ENCODE measurements at places on chromosomes 3 and 15. TPM values are rescaled to one million over a fixed set of nuclear protein-coding genes. Genes with fewer than 3 reads are reported as not detected.

SPATA12 gene
- total RNA-seq, result not detected

FRMD5 gene
- 3.3 TPM for total RNA-seq

CA12 gene
- total RNA-seq, result 114 TPM

LIPC gene
- 2.7 TPM for total RNA-seq

STRIT1 gene
- not detected for total RNA-seq

DNA sequence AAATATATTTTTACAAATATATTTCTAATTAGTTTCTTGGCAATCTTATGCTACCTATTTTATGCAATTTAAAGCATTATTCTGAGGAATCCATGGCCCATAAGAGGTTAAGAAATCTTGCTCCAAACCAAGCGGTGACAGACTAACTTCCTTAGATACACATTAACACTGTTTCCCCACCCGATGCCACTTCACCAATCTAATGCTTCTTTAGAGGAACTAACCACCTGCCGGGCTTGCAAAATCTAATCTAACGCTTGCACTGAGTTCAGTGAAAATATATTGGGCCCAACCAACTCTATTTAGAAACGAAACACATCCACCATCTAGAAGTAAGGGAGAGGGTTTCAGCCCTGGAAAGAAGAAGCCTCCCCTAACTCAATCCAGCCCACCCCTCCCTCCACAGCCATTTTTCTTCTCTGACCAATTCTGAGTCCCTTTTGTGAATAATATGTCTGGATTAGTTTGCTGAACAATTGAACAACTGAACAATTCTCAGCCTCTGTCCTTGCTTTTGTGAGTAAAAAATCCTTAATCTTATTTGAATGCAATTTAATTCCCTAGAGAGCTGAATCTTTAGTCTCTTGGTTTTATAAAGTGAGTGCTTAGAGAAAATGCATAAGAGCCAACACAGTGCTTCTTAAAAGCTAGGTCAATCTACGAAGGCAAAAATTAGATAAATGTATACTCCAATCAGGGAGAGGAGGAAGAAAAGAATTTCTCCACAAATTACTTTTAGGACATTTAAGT, 150.4 kb upstream of the ADAMTS9 start:
- H3K4me3 ChIP-seq, result no peak overlapping the region
- no peaks in the 10 kb centered on the region for H3K27me3 ChIP-seq
- no peaks in the 10 kb centered on the region for H3K36me3 ChIP-seq

DNA sequence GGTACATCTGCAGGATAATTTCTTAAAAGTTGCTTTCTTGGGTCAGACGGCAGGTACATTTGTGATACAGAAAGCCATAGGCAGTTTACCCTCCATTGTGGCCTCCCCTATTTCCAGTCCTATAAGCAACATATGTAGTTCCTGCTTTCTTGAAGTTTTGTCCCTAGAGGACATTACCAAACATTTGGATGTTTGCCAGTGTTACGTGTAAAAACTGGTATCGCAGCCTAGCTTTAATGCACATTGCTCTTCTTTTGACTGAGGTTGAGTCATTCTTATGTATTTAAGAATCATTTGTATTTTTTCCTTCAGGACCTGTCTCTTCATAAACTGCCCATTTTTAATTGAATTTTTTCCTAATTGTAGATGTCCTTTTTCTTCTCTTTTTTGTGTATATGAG, 114.3 kb downstream of the DIPK2A start:
- H3K4me1 ChIP-seq, result no peaks in the 10 kb centered on the region
- H3K36me3 ChIP-seq, result no peaks in the 10 kb centered on the region
- H3K27ac ChIP-seq, result no peak overlapping the region

- no peak for DNase-seq
- no peak overlapping the region for H3K27ac ChIP-seq
- H3K36me3 ChIP-seq, result peaks cover 8% of the 10 kb centered on the region
- H3K4me3 ChIP-seq, result no peak overlapping the region
- H3K27me3 ChIP-seq, result no peaks in the 10 kb centered on the region
Observed at GRCh38 chr15:52348056-52348745, 52.6 kb upstream of the MYO5C start.

GRCh38 chr3:178966299-178967176, 105.1 kb downstream of the ZMAT3 start:
- peak overlapping the region; percentile 51 for H3K4me3 ChIP-seq
- DNase-seq, result no peak
- no peaks in the 10 kb centered on the region for H3K27me3 ChIP-seq
- no peaks in the 10 kb centered on the region for H3K36me3 ChIP-seq
- no peak overlapping the region for H3K27ac ChIP-seq

DNA sequence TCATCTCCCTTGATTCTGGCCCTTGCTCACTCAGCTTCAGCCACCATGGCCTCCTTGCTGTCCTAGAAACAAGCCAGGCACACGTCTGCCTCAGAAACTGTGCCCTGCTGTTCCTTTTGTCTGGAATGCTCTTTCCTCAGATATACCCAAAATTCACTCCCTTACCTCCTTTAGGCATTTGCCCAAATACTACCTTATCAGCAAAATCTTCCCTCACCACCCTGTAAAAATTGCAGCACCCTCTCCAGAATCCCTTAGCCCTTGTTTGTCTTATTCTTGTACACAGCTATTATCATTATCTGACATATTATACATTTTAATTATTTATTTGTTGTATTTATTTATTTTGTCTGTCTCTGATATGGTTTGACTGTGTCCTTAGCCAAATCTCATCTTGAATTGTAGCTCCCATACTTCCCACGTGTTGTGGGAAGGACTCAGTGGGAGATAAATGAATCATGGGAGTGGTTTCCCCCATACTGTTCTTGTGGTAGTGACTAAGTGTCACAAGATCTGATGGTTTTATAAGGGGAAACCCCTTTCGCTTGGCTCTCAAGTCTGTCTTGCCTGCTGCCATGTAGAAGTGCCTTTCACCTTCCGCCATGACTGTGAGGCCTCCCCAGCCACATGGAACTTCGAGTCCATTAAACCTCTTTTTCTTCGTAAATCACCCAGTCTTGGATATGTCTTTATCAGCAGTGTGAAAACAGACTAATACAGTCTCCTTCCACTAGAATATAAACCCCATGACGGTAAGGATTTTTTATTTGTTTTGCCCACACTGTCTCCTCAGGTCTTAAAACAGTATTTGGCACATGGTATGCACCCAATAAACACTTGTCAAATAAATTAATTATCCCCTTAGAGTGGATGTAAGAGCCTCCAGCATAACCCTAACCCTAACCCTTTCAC, 60.0 kb upstream of the STT3B start:
- no peak overlapping the region for H3K4me3 ChIP-seq
- H3K27me3 ChIP-seq, result peaks cover 38% of the 10 kb centered on the region
- H3K27ac ChIP-seq, result no peak overlapping the region
- H3K36me3 ChIP-seq, result no peaks in the 10 kb centered on the region
- H3K4me1 ChIP-seq, result peaks cover 4% of the 10 kb centered on the region

GRCh38 chr3:194058189-194058571, 77.8 kb upstream of the HES1 start:
- no peaks in the 10 kb centered on the region for H3K27me3 ChIP-seq
- no peak overlapping the region for H3K27ac ChIP-seq
- H3K36me3 ChIP-seq, result no peaks in the 10 kb centered on the region
- DNase-seq, result peak; percentile 81

DNA sequence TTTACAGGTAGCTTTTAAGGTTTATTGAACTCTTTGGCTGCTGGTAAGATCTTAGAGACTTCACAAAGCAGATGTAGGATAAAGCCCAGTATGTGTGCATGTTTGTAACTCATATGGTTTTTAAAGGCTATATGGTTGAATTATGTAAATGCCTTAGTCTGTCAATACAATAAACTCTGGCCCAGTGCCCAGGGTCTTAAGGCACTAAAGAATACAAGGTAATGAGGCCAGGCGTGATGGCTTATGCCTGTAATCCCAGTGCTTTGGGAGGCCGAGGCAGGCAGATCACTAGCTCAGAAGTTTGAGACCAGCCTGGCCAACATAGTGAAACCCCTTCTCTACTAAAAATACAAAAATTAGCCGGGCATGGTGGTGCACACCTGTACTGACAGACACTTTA, 170.3 kb upstream of the CGNL1 start:
- H3K27ac ChIP-seq, result no peak overlapping the region
- H3K27me3 ChIP-seq, result no peaks in the 10 kb centered on the region
- no peak overlapping the region for H3K4me3 ChIP-seq
- no peaks in the 10 kb centered on the region for H3K36me3 ChIP-seq

GRCh38 chr15:79478108-79478507, 46.0 kb downstream of the MINAR1 start:
- no peak overlapping the region for H3K27ac ChIP-seq
- H3K4me3 ChIP-seq, result no peak overlapping the region
- DNase-seq, result no peak
- H3K36me3 ChIP-seq, result no peaks in the 10 kb centered on the region
- no peaks in the 10 kb centered on the region for H3K27me3 ChIP-seq

GRCh38 chr3:50242851-50243542, 7.0 kb downstream of the GNAI2 start:
- no peaks in the 10 kb centered on the region for H3K27me3 ChIP-seq
- peak; percentile 94 for DNase-seq
- peak overlapping the region; percentile 7 for H3K4me3 ChIP-seq
- H3K4me1 ChIP-seq, result peaks cover 69% of the 10 kb centered on the region

DNA sequence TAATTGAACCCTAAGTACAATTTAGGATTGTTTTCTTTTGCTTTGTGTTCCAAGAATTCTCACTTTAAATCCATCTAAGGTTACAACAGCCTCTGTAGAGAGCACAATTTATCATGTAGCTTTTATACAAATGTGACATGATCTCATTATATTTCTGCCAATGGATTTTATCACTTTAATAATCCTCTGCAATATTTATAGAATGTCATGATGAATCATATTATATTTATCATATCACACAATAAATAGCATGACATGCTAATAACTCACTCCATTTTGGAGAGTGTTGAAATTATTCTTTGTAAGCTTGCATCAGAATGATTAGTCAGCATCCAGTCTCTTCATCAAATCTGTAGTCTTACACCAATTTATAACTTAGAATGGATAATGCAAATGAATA, 280.6 kb upstream of the ZNF717 start:
- H3K36me3 ChIP-seq, result no peaks in the 10 kb centered on the region
- H3K4me1 ChIP-seq, result peaks cover 5% of the 10 kb centered on the region
- no peaks in the 10 kb centered on the region for H3K27me3 ChIP-seq
- no peak overlapping the region for H3K4me3 ChIP-seq
- H3K27ac ChIP-seq, result no peak overlapping the region
- no peak for DNase-seq

- no peak overlapping the region for H3K27ac ChIP-seq
- no peaks in the 10 kb centered on the region for H3K36me3 ChIP-seq
- peaks cover 26% of the 10 kb centered on the region for H3K27me3 ChIP-seq
- no peak overlapping the region for H3K4me3 ChIP-seq
Observed at GRCh38 chr15:66240240-66240794, 13.2 kb downstream of the MEGF11 start.

DNA sequence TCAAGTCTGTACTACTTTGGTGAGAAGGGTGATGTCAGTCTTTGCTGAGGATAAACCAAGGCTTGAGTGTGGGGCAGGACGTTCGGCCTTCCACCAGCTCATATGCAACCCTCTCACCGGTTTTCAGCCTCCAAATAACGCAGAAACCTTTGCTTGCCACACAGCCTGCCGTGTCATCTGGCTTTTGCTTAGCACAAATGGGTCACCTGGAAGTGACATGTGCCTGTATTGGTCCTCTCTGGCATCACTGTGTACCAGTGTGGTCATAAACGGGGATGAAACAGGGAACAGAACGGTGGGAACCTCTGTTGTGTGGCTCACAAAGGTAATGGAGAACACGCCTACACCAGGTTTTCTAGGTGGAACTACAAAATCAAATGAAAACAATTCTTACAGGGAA, 7.1 kb downstream of the POMGNT2 start:
- H3K36me3 ChIP-seq, result no peaks in the 10 kb centered on the region
- no peak for DNase-seq
- H3K4me3 ChIP-seq, result no peak overlapping the region
- no peaks in the 10 kb centered on the region for H3K4me1 ChIP-seq
- H3K27ac ChIP-seq, result no peak overlapping the region
- no peaks in the 10 kb centered on the region for H3K27me3 ChIP-seq

DNA sequence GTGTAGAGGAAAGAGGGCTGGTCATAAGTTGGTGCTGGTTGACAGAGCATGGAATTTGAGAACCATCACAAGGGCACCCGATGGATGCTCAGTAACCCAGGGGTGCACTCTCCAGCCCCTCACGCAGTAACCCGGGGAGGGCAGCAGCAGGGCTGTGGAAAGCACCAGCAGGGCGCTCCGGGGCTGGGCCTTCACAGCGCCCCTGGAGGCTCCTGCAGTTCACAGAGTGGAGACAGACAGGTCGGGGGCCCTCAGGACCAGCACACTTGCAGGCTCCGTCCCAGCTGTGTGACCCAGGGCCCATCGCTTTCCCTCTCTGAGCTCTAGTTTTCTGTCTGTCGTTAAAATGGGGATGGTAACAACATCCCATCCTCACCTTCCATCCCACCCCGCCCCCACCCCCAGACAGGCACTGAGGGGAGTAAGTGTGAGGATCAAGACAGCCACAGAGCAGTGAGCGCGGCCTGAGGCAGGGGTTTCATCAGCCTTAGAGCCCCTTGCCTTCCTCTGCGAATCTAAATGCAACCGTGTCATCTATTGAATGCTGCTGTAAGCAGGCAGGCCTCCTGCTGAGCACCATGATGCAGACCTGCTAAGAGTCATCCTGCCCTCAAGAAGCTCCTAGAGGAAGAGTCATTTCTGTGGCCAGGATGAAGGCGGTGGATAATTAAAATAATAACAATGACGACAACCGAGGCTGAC, 90.2 kb upstream of the LINGO1 start:
- no peak for DNase-seq
- no peak overlapping the region for H3K27ac ChIP-seq
- H3K4me1 ChIP-seq, result no peaks in the 10 kb centered on the region
- H3K27me3 ChIP-seq, result no peaks in the 10 kb centered on the region

- H3K27ac ChIP-seq, result peak overlapping the region; percentile 90
- H3K4me1 ChIP-seq, result peaks cover 53% of the 10 kb centered on the region
- H3K4me3 ChIP-seq, result no peak overlapping the region
- no peaks in the 10 kb centered on the region for H3K27me3 ChIP-seq
- H3K36me3 ChIP-seq, result peaks cover 24% of the 10 kb centered on the region
- no peak for DNase-seq
Observed at GRCh38 chr3:105830836-105831235, 38.0 kb downstream of the CBLB start.

DNA sequence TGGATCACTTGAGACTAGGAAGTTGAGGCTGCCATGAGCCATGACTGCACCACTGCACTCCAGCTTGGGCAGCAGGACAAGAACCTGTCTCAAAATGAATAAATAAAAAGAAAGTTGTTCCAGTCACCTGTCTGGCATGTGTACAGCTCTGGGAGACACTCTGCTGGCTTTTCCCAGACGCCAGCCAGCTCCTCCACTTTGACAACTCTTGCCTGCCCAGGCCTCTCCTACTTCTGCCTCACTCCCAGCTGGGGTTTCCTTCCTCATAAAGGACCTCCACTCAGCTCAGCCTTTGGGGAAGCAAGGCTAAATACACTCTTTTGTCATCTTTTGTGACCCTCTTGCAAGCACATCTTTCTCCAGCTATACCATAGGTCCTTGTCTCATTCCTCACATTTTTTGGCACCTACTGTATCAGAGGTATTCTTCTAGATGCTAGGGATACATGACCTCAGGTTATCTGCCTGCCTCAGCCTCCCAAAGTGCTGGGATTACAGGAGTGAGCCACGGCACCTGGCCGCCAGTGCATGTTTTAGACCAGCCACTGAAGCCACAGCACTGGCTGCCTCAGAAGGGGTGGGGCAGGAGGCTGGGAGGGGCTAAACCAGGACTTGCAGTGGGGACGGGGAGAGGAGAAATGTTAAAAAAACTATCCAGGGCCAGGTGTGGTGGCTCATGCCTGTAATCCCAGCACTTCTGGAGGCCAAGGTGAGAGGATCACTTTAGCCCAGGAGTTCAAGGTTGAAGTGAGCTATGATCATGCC, 10.0 kb upstream of the ELP6 start:
- no peaks in the 10 kb centered on the region for H3K36me3 ChIP-seq
- no peaks in the 10 kb centered on the region for H3K4me1 ChIP-seq
- no peak overlapping the region for H3K27ac ChIP-seq
- peak; percentile 32 for DNase-seq
- no peak overlapping the region for H3K4me3 ChIP-seq

Measured in osteoblast (primary cell).